ENCODE measurements at places on chromosomes 3 and 15.

GRCh38 chr15:101288905-101289513 lies 6.0 kb downstream of the SNRPA1 start:
- DNase-seq = no peak

GRCh38 chr3:143134471-143134870 lies 14.9 kb downstream of the CHST2 start:
- DNase-seq = no peak

- DNase-seq = no peak
These were observed 212.4 kb upstream of the ADAMTS9 start for GRCh38 chr3:64900156-64900555.

DNA sequence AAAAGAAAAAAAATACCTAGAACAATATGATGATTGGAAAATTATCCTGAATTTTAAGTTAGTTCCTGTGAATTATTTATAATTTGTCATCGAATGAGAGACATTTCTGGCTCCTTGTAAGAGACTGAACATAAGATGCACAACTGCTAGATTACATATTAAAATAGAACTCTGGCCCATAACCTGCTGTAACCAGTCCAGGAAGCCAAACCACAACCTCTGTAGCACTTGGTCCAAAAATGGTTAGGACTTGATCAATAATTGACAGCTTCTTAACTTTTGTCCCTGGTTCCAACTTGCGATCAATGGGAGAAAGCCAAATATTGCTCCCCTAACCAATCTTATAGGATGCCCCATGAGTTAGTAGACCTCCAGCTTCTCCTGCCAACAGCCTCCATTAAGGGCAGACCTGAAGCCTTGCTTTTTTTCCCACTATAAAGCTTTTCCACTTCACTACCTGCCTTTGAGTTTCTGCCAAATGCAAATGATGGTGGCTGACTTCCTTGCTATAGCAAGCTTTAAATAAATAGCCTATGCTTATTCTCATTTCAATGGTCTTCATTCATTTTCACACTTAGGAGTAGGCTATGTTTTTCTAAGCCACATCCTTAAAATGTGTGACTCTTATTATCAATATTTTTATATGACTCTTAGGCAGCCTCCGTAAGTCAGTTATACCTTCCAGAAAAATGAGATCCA lies 224.0 kb upstream of the ARHGEF26 start:
- DNase-seq = no peak

- DNase-seq = no peak
These were observed 350.5 kb downstream of the EPHB1 start for GRCh38 chr3:135145581-135145980.

- no peak for DNase-seq
These were observed at the start of gene ALDH1L1 for GRCh38 chr3:126180477-126181397. Gene ALDH1L1, minus strand, starts transcription at chr3:126180586. Its CDS starts 19,607 bp downstream, at chr3:126160979.

DNA sequence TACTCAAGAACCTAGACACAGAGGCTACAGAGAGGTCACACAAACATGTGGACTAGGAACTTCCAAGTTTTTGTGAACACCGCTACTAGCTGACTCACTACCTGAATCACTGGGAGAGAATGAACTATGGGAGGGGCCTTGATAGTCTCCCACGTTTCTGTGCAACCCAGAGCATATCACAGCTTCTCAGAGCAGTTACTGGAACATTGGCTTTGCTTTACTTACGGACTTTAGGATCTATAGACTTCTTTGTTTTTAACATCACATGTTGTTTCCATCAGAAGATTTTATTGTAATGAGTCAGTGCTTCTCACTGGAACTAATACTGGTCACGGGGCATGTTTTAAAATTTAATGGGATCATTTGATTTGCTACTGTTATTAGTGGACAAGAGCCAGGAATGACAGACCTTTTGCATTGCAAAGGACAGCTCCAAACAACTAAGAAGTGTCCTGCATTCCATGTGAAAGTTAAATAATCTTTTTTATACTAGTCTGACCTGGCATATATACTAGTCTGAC lies 35.6 kb downstream of the RTP4 start:
- DNase-seq = no peak

DNA sequence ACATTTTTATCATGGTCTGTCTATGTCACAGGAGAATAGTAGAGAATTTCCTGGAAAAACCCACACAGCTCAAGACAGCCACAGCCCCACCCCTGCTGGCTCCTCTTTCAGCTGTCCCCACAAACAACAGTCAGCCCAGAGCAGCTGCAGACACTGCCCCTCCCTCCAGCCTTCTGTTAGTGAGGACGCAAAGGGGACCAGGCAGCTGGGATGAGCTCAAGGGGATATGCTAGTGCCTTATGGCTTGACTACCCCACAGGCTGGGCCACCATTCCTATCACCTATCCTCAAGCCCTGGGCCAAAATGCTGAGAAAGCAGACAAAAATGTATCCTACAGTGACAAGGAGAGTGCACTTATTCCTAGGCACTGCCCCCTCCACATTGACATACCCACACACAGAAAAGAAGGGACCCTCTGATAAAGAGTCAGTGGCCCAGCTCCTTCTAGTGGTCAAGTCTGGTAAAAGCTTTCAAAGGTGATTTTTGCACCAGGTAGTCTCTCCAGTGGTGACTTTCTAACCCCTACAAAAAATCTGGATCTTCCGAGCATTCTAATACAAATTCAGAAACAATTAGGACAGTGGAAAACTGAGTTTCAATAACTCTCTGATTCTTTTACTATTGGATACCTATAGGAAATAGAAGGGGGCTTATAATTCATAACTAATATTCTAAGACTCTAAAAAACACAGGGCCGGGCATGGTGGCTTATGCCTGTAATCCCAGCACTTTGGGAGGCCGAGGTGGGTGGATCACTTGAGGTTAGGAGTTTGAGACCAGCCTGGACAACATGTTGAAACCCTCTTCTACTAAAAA lies 3.0 kb upstream of the MAP1A start:
- no peak for DNase-seq

GRCh38 chr3:196202516-196202970 lies 8.7 kb downstream of the ZDHHC19 start:
- no peak for DNase-seq

- DNase-seq = no peak
These were observed 31.4 kb upstream of the TIPARP start for GRCh38 chr3:156642750-156643728.

DNA sequence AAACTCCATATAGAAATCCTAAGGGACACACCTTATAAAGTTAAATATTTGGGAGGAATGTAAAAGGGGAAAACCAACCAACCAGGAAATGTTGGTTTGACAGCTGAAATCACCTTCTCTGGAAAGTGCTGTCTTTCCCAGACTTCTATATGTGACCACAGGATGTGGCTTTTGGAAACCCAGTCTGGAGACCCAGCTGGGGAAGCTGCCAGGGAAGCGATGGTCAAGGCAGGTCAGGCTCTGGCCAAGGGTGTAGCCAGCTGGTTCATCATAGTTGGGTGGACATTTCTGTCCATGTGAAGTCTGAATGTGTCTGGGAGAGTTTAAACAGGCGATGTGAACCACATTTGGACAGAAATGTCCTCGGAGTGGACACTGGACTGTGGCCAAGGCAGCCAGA lies 73.9 kb downstream of the ARNT2 start:
- no peak for DNase-seq

GRCh38 chr3:183698318-183698751 lies 738 bp downstream of the YEATS2 start:
- DNase-seq = no peak

DNA sequence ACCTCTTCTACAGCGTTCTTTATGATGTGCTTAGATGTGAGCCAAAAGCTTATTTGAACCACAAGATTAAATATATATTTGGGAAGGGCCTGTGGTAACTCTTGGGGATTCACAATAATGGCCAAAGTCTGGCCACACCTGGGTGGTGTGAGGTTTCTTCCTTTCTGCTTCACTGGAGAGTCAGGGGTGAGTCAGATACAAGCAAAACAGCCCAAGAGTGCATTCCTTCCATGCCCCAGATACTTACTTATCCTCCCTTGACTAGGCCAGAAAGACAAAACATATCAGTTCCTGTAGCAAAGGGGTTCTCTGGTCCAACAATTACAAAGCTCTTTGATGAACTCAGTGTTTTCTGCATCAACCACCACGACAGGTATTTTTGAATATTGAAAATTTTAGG lies 941 bp downstream of the ZBED2 start:
- DNase-seq = no peak

GRCh38 chr15:52733696-52734255 lies 54.6 kb upstream of the ATOSA start:
- no peak for DNase-seq

DNA sequence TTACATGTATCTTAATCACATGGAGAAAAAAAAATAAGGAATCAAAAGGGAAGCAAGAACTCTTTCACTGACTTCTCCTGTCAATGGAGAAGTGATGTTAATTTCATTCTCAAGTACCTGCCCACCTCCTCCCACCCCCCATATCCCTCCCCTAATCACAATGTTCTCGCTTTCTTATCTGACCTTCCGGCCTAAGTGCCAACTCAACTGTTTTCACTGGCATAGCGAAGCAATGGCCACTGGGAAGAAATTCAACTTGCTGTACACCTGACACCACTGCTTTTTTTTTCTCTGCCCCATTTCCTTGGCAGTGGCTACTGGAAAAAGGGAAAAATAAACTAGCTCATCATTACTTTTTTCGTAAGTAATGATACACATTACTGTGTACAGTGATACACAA lies 3.8 kb downstream of the SGO1 start:
- DNase-seq = no peak

DNA sequence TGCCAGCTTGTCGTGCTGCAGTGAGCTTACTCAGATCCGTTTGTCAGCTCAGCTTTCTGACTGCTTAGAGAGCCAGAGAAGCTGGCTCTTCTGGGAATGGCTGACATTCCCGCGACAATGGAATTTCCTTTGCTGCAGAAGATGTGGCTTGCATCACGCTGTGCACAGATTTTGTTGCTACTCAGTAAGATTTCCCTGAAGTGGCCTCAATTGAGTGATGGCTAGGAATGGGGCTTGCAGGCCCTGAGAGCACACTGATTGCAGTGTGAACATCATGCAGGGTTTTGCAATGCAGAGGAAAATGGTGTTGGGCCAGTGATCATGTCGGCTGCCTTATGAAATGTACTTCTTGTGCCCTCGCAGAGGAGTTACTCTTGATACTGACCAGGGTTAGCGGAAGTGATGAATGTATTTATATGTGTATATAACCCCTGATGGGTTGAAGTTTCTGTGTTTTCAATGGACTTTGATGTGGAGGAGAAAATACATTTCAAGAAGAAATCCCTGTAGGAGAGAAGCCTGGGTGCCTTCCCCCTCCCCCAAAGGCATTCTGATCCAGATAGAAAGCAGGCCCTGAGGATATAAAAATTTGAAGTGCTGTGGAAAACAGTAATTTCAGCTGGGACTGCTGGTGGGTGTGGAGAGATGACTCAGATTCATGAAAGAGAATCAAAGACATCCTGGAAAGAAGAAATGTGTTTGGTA lies 102.5 kb upstream of the PDZRN3 start:
- DNase-seq = no peak

- DNase-seq = no peak
These were observed 156.0 kb downstream of the CACNA1D start for GRCh38 chr3:53650424-53650823.

DNA sequence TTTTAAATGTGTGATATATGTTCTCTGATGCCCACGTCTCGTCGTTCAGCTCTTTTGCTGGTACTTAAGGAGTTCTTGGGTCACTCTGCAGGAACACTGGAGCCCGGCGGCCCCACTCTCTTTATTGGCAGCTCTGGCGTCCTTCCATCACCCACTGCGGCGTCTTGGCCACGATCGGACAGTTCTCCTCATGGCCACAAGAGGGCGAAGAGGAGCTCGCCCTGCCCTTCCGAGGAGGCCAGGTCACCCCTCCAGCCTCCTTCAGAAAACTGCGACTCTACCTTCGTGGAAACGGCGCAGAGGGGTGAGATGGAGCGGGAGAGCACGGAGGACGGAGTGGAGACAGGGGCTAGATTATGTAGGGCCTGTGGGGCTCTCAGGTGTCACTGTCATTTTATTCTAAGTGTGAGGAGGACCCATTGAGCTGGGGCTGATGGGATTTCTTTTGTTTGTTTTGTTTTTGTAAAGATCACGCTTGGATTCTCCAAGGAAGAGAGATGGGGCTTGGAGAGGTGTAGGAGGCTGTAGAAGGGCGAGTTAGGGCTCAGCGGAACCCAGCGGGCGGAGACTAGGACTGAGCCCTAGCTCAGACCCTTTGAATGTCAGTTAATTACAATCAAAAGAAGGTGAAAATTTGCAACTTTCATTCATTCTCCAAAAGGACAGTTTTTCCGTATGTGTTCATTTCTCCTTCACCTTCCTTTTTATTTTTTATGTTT lies 28.0 kb upstream of the GABRA5 start:
- DNase-seq = no peak

DNA sequence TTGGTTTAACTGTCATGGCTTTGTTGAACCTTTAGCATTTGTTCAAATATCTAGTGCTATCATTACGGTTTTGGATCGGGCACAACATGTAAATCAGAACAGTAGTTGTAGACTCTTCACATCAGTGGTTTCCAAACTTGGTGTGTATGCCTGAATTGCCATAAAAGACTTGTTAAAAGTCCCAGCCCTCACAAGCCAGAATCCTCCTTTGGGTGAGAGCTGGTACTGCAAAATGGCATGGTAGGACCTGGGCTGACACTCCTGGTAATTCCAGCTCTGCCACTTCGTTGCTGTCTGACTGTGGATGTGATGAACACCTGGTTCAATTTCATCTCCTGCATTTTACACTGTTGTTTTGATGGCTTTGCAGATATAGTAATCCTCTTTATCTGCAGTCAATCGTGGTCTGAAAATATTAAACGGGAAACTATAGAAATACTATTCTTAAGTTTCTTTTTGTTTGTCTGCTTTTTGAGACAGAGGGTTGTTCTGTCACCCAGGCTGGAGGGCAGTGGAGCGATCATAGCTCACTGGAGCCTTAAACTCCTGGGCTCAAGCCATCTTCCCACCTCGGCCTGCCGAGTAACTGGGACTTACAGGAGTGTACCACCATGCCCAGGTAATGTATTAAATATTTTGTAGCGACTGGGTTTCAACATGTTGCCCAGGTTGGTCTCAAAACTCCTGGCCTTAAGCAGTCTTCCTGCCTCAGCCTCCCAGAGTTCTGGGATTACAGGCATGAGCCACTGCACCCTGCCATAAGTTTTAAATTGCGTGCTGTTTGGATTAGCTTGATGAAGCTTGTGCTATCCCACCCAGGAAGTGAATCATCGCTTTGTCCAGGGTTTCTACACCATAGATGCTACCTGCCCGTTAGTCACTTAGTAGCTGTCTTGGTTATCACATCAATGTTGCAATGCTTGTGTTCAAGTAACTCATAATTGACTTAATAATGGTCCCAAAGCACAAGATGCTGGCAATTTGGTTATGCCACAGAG lies 61.6 kb downstream of the RAB7A start:
- no peak for DNase-seq

DNA sequence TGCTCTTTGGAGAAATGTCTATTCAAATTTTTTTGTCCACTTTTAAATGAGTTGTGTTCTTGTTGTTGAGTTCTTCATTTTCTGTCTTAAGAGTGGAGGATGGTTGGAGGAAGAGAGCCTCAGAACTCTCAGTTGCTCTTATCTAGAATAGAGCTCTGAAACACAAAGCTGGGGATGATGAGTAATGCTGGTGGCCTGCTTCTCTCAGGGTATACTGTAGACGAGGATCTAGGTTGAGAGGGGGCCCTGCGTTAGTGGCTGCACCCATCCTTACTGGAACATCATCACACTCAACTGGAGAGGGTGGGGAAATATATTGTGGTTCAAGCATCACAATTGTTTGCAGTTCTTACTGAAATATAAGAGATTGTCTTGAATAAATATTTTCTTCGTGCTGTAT lies 1.8 kb downstream of the SPTSSB start:
- DNase-seq = no peak

All from bone marrow (tissue), 2 donors.